ENCODE measurements at places on chromosomes 7 and 10. TPM values are rescaled to one million over a fixed set of nuclear protein-coding genes. Genes with fewer than 3 reads are reported as not detected.

GRCh38 chr7:89073776-89074175 lies 278.2 kb upstream of the TEX47 start:
- DNase-seq: no peak

STEAP2 gene
- total RNA-seq: 0.80 TPM

DNA sequence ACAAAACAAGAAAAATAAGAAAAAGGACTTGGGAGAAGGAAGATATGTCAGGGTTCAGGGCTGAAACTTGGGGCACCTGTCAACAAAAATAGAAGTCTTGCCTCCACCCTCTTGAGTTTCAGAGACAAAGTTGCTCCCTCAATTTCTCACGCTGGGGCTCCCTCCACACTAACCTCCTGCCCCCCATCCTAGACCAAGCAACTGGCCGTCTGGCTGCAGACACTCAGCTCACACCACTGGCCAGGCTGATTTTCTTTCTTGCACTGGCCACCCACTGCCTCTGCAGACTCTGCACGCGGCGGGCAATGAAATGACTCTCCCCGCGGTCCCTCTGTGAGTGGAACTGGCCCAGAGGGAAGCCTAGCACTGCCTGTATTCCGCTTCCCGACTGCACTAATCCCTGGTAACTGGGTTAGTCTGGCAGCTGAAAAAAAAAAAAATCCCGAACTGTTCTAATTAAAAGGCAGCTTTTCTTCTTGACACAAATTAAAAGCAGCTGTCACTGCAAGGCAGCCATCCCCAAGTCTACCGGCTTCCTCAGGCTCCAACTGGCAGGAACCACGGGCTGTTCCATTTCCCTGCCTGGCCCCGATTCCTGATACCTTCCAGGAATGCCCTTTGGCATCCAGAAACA lies 83.5 kb downstream of the SPDYE5 start:
- no peak for DNase-seq

DNA sequence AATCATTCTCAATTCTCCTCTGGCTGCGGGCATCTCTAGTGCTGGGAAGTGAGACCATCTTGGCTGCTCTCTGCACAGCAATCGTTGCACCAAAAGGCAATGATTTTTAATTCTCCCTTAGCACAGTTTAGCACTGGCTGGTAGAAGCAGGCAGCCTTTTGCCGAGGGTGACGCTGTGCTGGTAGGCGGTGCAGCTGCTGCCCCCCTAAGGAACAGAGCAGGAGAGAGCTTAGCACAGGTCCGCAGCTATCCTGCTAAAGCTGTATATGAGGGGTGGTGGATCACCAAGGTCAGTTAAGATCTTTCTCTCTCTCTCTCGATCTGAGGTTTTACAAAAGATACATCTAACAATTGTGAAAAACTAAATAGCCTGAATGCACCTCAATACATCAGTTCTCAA lies 390.1 kb downstream of the GATA3 start:
- DNase-seq: peak; percentile 8

GRCh38 chr7:81873559-81873958 lies 103.7 kb upstream of the HGF start:
- no peak for DNase-seq

PAOX gene
- 1.0 TPM for total RNA-seq

Measured in SK-MEL-5 (cell line).